ENCODE measurements at places on chromosomes 13 and 19. TPM values are rescaled to one million over a fixed set of nuclear protein-coding genes. Genes with fewer than 3 reads are reported as not detected.

Gene C19orf33
- polyA plus RNA-seq = 0.96 TPM

Gene CCDC70
- not detected for polyA plus RNA-seq

Gene CALR3
- polyA plus RNA-seq = not detected

Gene COMMD6
- 63.5 TPM for polyA plus RNA-seq

Gene CCDC169
- 0.62 TPM for polyA plus RNA-seq

Gene HIF3A
- 0.02 TPM for polyA plus RNA-seq

Gene ZNF737
- 1.1 TPM for polyA plus RNA-seq

Gene ADM5
- 0.99 TPM for polyA plus RNA-seq

GRCh38 chr13:30172593-30173302 lies 134.6 kb downstream of the KATNAL1 start:
- no peak for DNase-seq

DNA sequence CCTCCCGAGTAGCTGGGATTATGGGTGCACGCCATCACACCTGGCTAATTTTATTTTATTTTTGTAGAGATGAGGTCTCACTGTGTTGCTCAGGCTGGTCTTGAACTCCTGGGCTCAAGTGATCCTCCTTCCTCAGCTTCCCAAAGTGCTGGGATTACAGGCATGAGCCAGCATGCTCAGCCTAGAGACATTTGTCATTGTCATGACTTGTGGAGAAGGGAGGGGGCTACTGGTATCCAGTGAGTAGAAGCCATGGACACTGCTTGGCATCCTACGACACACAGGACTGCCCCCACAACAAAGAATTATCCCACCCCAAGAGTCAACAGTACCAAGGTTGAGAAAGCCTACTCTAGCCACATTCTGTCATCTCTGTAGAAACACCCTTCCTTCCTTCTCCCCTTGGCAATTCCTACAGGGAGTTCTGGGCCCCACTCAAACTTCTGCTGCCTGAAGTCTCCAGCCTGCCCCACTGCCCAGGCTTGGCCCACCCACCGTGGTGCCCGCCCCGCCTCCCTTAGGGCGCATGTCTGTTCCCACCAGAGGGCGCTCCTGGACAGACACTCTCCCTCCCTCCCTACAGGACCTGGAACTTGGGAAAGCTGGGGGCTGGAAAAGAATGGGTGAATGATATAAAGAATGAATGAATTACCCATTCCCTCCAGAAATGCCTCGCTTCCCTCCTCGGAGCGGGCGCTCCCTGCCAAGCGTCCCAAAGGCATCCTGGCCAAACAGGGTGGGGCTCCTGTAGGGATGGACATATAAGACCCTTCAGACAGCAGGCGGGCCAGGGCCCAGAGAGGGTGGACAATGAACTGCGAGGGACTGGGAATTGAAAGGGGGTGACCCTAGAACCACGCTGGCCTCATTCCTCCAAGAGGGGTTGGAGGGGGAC lies 5.5 kb upstream of the EMP3 start:
- DNase-seq = peak; percentile 75

GRCh38 chr13:23845105-23845725 lies 44.0 kb downstream of the MIPEP start:
- no peak for DNase-seq

GRCh38 chr19:15286688-15287365 lies 45.5 kb downstream of the BRD4 start:
- no peak for DNase-seq

DNA sequence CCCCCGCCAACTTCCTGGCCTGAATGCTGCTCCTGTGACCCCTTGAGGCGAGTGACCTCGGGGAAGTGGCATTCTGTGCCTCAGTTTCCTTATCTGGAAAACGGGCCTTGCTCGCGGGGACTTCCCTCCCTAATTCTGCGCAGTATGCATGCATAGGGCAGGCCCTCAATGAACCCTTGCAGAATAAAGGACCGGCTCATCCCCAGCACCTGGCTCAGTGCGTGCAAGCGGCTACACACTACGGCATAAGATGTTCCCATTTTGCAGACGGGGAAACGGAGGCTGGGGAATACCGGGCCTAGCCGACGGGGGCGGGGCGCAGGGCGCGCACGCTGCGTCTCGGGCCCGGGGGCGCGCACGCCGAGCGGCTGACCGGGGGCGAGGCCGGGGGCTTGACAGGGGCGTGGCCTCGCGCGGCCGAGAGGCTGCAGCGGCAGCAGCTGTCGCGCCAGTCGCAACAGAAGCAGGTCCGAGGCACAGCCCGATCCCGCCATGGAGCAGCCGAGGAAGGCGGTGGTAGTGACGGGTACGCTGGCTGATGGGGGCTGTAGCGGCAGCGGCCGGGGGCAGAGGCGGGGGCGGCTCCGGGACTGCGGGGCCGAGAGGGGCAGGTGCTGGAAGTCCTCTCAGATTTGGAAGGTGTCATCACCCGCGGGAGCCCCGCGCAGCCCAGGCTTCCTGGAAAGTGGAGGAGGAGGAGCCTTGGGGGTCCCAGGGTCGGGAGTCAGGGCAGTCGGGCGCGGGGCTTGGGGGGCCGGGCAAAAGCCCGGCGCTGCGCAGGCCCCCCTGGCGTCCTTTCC lies at the start of gene PGPEP1:
Gene PGPEP1 (plus strand): TSS at position 409 of the 800 bp plus-strand sequence. CDS start 84 bp downstream, at position 493.
- peak; percentile 41 for DNase-seq

GRCh38 chr19:58089846-58090245 lies 8.2 kb downstream of the ZSCAN18 start:
- no peak for DNase-seq

- no peak for DNase-seq
Measured at GRCh38 chr13:59398127-59398526, 765.6 kb downstream of the DIAPH3 start.

DNA sequence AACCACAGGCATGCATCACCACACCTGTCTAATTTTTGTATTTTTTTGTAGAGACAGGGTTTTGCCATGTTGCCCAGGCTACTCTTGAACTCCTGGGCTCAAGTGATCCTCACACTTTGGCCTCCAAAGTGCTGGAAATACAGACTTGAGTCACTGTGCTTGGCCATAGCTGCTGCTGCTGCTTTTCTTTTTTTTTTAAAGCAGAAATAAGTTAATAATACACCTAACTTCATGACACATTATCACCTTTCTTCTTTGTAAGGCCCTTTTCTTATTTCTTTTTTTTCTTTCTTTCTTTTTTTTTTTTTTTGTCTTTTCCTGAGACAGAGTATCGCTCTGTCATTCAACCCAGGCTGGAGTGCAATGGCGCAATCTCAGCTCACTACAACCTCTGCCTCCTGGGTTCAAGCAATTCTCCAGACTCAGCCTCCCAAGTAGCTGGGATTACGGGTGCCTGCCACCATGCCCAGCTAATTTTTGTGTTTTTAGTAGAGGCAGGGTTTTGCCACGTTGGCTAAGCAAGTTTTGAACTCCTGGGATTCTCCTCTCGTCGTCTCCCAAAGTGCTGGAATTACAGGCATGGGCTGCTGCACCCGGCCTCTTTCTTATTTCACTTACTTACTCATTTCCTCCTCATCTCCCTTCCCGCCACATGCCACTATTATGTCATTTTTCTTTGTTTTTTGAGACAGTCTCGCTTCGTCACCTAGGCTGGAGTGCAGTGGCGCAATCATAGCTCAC lies 8.7 kb downstream of the SHKBP1 start:
- peak; percentile 44 for DNase-seq

GRCh38 chr13:109785141-109785891 lies 1.1 kb downstream of the IRS2 start:
- DNase-seq = peak; percentile 57

Data from IMR-90 (cell line).